ENCODE measurements at places on chromosomes 7 and 10. TPM values are rescaled to one million over a fixed set of nuclear protein-coding genes. Genes with fewer than 3 reads are reported as not detected.

GRCh38 chr10:131561897-131562296 is 250.4 kb upstream of the TCERG1L start:
- H3K4me3 ChIP-seq, result no peak overlapping the region
- no peaks in the 10 kb centered on the region for H3K27me3 ChIP-seq
- no peak overlapping the region for H3K27ac ChIP-seq
- no peaks in the 10 kb centered on the region for H3K36me3 ChIP-seq

DNA sequence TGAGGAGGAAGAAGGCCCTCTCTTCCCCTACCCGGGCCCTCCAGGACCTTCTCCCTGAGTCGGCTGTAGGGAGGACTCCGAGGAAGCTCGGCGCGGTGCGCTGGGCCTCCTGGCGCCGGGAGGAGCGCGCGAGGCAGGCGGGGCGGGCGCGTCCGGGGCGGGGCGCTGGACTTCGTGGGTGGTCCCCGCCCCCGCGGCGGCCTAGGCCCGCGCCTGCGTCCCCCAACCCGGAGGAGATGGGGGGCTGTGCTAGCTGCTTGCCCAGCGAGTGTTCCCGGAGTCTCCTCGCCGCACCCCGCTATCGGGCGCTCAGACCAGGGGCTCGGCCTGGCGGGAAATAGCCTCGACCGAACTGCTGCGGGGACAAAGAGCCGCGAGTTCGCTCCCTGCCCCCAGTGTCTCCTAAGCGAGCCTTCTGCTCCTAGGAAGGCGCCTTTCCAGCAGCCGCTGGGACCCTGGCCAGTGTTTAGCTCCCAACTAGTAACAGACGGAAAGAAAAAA is 19.2 kb upstream of the SMO start:
- DNase-seq, result peak; percentile 59
- no peaks in the 10 kb centered on the region for H3K36me3 ChIP-seq
- peak overlapping the region; percentile 67 for H3K4me3 ChIP-seq
- H3K27ac ChIP-seq, result peak overlapping the region; percentile 58

DNA sequence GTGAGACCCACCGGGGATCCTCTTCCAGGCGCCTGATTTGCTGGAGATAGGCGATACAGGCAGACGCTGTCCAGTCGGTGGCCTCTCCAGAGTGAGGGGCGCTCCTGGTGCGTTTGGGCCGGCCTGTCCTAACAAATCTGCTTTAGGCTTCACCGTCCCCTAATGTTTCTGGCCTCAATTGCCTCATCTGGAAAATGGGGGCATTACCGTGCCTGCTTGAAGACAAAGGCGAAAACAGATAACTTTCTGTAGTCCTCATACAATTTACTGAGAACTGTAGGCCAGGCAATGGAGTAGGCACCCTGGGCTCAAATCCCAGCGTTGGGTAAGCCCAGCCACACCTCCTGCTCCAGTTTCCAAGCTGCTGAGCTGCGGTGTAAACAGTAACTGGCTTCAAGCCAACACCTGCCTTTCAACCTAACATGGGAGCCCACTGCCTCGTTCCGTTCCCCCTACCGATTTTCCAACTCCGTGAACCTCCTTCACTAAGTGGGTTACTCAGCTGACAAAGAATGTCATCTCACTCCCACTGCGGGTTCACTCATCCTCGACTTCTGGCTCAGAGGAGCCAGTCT is 589 bp upstream of the ZFAND4 start:
- peaks cover 29% of the 10 kb centered on the region for H3K4me1 ChIP-seq
- peaks cover 10% of the 10 kb centered on the region for H3K36me3 ChIP-seq

GRCh38 chr7:68689087-68689433 is 909.2 kb upstream of the AUTS2 start:
- H3K4me3 ChIP-seq, result no peak overlapping the region
- H3K36me3 ChIP-seq, result no peaks in the 10 kb centered on the region
- no peak for DNase-seq
- H3K4me1 ChIP-seq, result no peaks in the 10 kb centered on the region

DNA sequence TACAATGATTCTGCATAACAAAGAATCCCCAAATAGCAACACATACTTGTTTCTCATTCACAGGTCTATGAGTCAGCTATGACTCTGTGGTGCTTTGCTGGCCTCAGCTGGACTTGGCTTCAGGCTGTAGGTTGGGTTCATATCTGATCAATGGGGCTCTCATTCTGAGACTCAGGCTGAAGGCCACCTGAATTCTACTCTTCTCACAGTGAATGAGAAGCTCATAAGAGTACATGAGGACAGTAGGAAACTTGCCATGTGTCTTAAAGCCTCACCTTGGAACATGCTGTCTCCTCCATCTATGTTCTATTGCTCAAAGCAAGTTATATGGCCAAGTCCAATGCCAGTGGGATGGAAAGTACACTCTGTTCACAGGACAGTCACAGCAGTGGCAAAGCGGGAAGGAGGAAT is 292.9 kb downstream of the BMPER start:
- H3K4me3 ChIP-seq, result no peak overlapping the region
- no peaks in the 10 kb centered on the region for H3K27me3 ChIP-seq
- no peaks in the 10 kb centered on the region for H3K36me3 ChIP-seq
- no peaks in the 10 kb centered on the region for H3K4me1 ChIP-seq
- H3K27ac ChIP-seq, result no peak overlapping the region

DOCK1 gene
- total RNA-seq, result not detected

IDI2 gene
- total RNA-seq, result not detected

UPK3B gene
- total RNA-seq, result 0.92 TPM

DNA sequence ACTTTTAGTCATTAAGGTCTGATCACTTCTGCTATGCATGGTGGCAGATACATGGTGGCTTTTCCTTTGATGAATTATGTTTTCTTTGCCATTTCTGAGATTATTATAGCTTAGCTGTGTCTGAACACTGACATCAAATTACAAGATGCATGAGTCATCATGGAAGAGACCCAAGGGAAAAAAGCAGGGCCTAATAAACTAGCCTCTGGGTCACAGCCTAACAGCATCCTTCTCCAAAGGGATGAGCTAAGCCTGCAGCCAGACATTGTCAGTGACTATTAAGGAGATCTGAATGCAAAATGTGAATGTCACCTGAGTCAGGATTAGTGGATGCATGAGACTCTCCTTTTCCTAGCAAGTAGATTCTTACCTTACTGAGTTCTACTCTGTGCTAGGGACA is 19.1 kb upstream of the OGDHL start:
- H3K4me3 ChIP-seq, result no peak overlapping the region
- H3K27me3 ChIP-seq, result peaks cover 8% of the 10 kb centered on the region
- DNase-seq, result no peak
- H3K4me1 ChIP-seq, result no peaks in the 10 kb centered on the region

SGCE gene
- not detected for total RNA-seq

CH25H gene
- total RNA-seq, result not detected

OR2A25 gene
- not detected for total RNA-seq

GRCh38 chr7:125618516-125618915 is 688.9 kb upstream of the POT1 start:
- no peaks in the 10 kb centered on the region for H3K36me3 ChIP-seq
- no peak overlapping the region for H3K4me3 ChIP-seq
- H3K4me1 ChIP-seq, result no peaks in the 10 kb centered on the region
- H3K27ac ChIP-seq, result no peak overlapping the region
- no peak for DNase-seq

PLOD3 gene
- 58.1 TPM for total RNA-seq

TRDMT1 gene
- total RNA-seq, result 13.6 TPM

DNA sequence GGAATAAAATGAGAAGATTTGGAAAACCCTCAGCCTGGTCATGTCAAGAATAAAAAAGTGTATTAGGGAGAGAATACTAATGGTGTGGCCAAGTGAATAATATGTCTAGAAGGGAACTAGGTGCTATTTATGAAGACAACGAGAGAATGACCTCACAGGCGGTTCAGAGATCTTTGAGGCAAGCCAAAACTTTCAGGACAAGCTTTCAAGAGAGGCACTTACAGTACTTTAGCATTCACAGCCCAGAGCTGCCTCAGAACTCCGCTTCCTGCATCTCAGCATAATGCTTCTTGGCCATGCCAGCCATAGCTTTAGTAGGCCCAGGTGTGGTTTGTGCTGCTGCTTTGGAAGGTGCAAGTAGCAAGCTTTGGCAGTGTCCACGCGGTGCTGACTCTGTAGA is 37.2 kb upstream of the CCDC7 start:
- H3K4me1 ChIP-seq, result peaks cover 4% of the 10 kb centered on the region
- no peak for DNase-seq
- H3K27ac ChIP-seq, result no peak overlapping the region
- H3K4me3 ChIP-seq, result no peak overlapping the region
- no peaks in the 10 kb centered on the region for H3K36me3 ChIP-seq

- peaks cover 13% of the 10 kb centered on the region for H3K4me1 ChIP-seq
- H3K27me3 ChIP-seq, result peaks cover 3% of the 10 kb centered on the region
- no peaks in the 10 kb centered on the region for H3K36me3 ChIP-seq
Observed at GRCh38 chr7:2608921-2609411, 22.8 kb upstream of the TTYH3 start.

DNA sequence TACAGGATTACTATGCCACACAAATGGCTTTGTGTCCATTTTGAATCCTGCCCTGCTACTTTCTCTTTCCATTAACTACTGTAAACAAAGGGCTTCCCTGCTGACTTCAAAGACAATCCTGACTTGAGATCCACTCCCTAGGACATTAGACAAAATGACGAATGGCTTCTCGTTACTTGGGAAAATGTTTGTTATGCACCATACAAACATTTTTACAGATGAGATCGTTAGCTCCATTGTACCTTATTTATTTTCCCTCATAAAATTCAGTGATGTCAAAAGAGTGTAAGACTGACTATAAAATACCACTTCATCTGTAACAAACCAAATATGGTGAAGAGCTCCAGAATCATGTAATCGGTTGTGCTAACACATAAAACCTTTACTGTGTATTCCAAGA is 121.8 kb downstream of the CD36 start:
- no peaks in the 10 kb centered on the region for H3K4me1 ChIP-seq
- no peaks in the 10 kb centered on the region for H3K36me3 ChIP-seq
- H3K27me3 ChIP-seq, result no peaks in the 10 kb centered on the region

GRCh38 chr7:15795393-15795792 is 108.9 kb upstream of the MEOX2 start:
- no peak for DNase-seq
- H3K4me3 ChIP-seq, result no peak overlapping the region
- H3K36me3 ChIP-seq, result no peaks in the 10 kb centered on the region
- H3K4me1 ChIP-seq, result no peaks in the 10 kb centered on the region

GRCh38 chr7:39761449-39761848 is 138.1 kb downstream of the RALA start:
- no peak overlapping the region for H3K27ac ChIP-seq
- peaks cover 5% of the 10 kb centered on the region for H3K4me1 ChIP-seq
- no peaks in the 10 kb centered on the region for H3K27me3 ChIP-seq

GRCh38 chr10:119377958-119378736 is 164.4 kb downstream of the RGS10 start:
- H3K27me3 ChIP-seq, result no peaks in the 10 kb centered on the region
- no peak overlapping the region for H3K4me3 ChIP-seq
- peaks cover 14% of the 10 kb centered on the region for H3K4me1 ChIP-seq
- peaks cover 24% of the 10 kb centered on the region for H3K36me3 ChIP-seq

DNA sequence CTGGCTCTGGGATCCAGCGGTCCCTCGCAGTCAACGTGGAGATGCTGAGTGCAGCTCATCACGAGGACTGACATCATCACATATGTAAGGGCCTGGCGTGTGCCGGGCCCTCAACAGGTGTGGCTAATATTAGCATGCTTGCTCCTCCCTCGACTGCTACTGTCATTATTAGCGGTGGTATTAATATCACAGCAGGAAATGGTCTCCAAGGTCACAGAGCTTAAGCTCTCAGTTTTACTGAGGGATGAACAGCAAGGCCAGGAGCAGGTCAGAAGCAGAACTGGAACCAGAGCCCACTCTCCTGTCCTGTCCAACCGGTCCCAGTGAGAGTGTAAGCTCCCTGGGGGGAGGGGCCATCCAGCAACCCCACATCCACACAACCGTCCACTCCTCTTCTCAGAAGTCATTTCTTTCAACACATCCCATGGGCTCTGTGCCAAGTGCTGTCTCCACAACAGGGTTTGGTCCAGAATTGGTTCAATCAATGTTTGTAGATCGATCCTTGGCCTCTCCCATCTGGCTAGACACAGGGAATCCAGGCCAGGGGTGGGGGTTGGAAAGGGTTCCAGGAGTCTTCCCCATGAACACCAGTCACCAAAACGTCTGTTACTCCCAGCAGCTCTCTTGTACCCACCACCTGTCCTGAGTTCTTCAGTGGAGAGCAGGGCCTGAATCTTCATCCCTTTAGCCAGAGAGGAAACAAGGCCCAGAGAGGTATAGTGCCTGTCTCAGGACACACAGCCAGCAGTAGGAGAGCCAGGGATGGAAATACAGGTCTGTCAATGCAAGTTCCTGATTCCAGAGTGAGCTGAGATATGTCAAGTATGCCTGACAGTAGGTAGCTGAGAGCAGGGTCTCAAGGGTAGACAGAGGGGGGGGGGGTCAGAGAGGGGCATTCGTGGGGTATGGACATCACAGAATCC is 45.3 kb upstream of the ZMIZ1 start:
- H3K27me3 ChIP-seq, result no peaks in the 10 kb centered on the region
- no peak overlapping the region for H3K27ac ChIP-seq
- peaks cover 29% of the 10 kb centered on the region for H3K4me1 ChIP-seq
- no peak for DNase-seq

SH2D4B gene
- 0.13 TPM for total RNA-seq

COL17A1 gene
- total RNA-seq, result not detected

DNA sequence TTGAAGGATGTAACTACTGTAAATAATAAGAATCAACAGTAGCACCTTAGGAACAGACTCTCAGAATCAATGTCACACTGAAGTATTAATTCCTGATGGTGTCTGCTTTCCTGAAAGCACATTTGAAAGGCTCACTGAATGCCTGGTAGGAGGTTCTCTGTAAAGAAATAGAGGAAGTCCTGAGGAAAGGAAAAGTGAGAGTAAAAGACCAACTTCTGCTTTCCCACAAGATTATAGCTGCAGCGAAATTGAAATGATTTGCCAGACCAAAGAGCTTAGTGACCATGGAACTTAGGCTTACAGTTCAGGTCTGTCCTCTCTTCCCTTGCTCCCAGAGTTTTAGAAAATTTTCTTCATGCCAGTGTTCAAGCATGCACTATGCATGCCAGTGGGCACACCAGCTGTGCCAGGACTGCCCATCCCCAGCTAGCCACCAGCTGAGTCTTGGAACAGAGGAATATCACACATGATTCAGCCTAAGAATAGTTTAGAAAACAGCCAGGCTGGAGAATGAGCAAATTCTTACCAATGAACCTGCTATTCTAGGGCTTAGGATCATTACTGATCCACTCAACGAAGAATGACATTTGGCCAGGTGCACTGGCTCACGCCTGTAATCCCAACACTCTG is 123.2 kb downstream of the HERPUD2 start:
- H3K36me3 ChIP-seq, result no peaks in the 10 kb centered on the region
- DNase-seq, result peak; percentile 3
- H3K27me3 ChIP-seq, result no peaks in the 10 kb centered on the region
- no peaks in the 10 kb centered on the region for H3K4me1 ChIP-seq

DNA sequence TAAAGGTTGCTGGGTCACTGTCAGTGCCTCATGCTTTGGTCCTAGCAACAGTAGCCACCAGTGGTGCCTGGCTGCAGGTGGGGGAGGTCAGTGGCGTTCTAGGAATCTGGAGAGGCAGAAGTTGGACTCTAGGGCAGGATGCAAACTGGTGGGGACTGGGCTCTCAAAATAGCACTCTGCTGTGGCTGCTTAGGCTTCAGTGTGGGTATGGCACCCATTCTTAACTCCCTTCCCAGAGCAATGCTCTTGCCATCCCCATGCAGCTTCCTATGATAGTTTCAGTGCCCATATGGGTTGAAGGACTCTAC is 330.8 kb downstream of the PCDH15 start:
- H3K4me3 ChIP-seq, result no peak overlapping the region
- no peaks in the 10 kb centered on the region for H3K4me1 ChIP-seq
- DNase-seq, result no peak
- H3K36me3 ChIP-seq, result no peaks in the 10 kb centered on the region

IL6 gene
- 0.65 TPM for total RNA-seq

MYOZ1 gene
- total RNA-seq, result not detected

C10orf88 gene
- 11.5 TPM for total RNA-seq

Measured in activated CD8-positive, alpha-beta T cell treated with anti-CD3 and anti-CD28 coated beads, Interleukin-2, amount 10 ng/mL, durations not matched to agents 7 days and 5 days (primary cell).